ENCODE measurements at places on chromosomes 4 and X. TPM values are rescaled to one million over a fixed set of nuclear protein-coding genes. Genes with fewer than 3 reads are reported as not detected.

GPRASP2 gene
- 1.6 TPM for total RNA-seq

PNMA5 gene
- not detected for total RNA-seq

LPAR4 gene
- not detected for total RNA-seq

RPL39 gene
- total RNA-seq = 3,006 TPM

TMEM150C gene
- total RNA-seq = not detected

MID1 gene
- 0.04 TPM for total RNA-seq

MAGEA12 gene
- total RNA-seq = not detected

ANXA10 gene
- not detected for total RNA-seq

BGN gene
- not detected for total RNA-seq

SSX4B gene
- not detected for total RNA-seq

EFHC2 gene
- not detected for total RNA-seq

INTS12 gene
- 25.3 TPM for total RNA-seq

TMPRSS11A gene
- not detected for total RNA-seq

ADGRG4 gene
- total RNA-seq = not detected

ETNPPL gene
- not detected for total RNA-seq

ADGRL3 gene
- not detected for total RNA-seq

HTRA3 gene
- total RNA-seq = not detected
